ENCODE measurements at places on chromosomes 11 and 22.

- no peak for DNase-seq
Measured at GRCh38 chr11:114099392-114100178, 40.1 kb downstream of the ZBTB16 start.

- DNase-seq: no peak
Measured at GRCh38 chr11:95917193-95918036, 6.5 kb downstream of the MTMR2 start.

- DNase-seq: no peak
Measured at GRCh38 chr22:49333206-49333605, 494.5 kb downstream of the BRD1 start.

DNA sequence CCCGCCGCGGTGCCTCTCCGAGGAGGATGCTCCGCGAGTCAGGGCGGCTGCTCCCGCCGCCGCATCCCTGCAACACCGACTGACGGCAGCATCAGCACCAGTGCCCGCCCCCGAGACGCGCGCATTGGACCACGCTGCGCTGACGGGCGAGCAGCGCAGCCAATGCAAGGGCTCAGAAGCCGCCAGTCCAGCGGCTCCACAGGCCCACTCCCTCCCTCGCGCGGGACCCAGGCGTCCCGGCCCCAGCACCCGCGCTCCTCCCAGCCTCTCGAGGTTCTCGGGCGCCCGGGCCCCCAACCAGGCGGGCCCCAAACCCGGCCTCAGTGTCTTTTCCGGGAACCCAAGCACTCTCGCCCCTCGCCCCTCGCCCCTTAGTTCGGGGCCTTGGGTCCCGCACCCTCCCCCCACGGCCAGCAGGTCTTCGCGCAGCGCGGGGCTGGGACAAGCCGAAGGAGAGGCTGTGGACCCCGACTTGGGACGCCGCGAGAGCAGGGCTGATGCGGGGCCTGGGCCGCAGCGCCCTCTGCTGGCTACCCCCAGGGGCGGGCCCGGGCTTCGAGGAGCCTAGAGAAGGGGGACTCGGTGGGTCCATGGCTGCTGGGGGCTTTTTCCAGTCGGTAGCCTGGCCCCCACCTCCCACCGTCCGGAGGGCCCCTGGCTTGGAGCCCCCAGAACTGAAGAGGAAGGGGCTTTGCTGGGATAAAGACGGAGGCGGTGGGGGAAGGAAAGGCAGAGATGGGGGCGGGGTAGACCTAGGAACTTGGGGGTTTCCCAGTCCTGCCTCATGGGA, at the start of gene NRXN2:
TSS of gene NRXN2 (minus strand) at position 81 of the 790 bp plus-strand sequence. CDS start 9,498 bp downstream, outside the sequence.
- peak; percentile 88 for DNase-seq

GRCh38 chr11:102399189-102399588, 52.2 kb downstream of the BIRC2 start:
- DNase-seq: no peak

DNA sequence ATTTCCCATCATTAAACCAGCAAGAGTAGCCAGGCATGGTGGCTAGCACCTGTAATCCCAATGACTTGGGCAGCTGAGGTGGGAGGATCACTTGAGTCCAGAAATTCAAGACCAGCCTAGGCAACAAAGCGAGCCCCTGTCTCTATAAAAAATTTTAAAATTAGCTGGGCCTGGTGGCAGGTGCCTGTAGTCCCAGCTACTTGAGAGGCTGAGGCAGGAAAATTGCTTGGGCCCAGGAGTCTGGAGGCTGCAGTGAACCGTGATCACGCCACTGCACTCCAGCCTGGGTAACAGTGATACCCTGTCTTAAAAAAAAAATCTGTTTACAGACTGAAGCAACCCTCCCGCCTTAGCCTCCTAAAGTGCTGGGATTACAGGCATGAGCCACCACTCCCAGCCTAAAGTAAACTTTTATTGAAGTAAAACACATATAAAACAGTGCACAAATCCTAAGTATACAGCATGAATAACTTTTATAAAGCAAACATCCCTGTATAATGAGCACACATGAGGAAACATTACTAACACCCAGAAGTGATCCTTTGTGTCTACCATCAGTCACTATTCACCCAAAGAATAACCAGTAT, 12.6 kb downstream of the UCP3 start:
- no peak for DNase-seq

DNA sequence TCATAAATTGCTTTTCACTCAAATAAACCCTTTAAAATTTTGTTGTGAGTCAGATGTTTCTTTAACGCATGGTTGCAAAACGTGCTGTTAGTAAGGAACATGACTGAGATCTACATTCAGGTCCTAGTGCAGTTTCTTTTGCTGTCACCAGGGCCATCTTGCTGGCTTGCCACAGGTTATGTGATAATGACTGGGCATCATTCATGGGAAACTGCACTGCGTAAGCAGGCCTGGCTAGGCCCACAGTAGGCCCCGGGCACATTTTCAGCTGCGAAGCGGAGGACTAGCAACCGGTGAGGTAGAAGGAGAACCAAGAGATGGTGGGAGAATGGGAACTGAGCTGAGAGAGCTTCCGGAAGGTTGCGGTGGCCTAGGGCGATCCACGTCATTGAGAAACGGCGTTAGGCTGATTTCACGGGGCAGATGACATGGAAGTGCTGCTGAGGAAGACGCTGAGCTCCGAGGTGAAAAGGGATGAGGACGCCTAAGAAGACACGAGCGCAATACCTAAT, 3.2 kb upstream of the KLHDC7B start:
- peak; percentile 22 for DNase-seq

DNA sequence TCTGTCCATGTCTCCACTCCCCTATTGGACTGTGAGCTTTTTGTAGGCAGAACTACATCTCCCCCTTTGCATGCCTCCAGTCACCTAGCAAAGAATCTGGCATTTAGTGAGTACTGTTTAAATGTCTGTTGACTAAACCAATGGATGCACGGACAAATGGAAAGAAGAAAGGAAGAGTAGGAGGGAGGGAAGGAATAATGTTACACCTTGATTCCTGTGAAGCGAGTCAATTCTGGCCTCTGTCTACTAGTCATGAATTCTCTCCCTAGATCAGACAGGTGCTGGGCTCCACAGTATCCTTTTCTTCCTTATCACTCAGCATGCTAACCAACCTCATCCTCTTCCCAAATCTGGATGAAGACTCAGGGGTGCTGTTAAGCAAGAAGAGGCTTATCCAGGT, 33.6 kb downstream of the GALNT18 start:
- no peak for DNase-seq

GRCh38 chr11:95505927-95506426, 275.0 kb upstream of the SESN3 start:
- DNase-seq: no peak

DNA sequence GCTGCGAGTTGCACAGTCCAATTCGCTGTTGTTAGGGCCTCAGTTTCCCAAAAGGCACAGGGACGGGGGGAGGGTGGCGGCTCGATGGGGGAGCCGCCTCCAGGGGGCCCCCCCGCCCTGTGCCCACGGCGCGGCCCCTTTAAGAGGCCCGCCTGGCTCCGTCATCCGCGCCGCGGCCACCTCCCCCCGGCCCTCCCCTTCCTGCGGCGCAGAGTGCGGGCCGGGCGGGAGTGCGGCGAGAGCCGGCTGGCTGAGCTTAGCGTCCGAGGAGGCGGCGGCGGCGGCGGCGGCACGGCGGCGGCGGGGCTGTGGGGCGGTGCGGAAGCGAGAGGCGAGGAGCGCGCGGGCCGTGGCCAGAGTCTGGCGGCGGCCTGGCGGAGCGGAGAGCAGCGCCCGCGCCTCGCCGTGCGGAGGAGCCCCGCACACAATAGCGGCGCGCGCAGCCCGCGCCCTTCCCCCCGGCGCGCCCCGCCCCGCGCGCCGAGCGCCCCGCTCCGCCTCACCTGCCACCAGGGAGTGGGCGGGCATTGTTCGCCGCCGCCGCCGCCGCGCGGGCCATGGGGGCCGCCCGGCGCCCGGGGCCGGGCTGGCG, at the start of gene BCR:
TSS of gene BCR (plus strand) at position 209 of the 592 bp plus-strand sequence. CDS start 452 bp downstream, outside the sequence.
- peak; percentile 61 for DNase-seq

- no peak for DNase-seq
Measured at GRCh38 chr11:128532572-128533091, 54.7 kb downstream of the ETS1 start.

DNA sequence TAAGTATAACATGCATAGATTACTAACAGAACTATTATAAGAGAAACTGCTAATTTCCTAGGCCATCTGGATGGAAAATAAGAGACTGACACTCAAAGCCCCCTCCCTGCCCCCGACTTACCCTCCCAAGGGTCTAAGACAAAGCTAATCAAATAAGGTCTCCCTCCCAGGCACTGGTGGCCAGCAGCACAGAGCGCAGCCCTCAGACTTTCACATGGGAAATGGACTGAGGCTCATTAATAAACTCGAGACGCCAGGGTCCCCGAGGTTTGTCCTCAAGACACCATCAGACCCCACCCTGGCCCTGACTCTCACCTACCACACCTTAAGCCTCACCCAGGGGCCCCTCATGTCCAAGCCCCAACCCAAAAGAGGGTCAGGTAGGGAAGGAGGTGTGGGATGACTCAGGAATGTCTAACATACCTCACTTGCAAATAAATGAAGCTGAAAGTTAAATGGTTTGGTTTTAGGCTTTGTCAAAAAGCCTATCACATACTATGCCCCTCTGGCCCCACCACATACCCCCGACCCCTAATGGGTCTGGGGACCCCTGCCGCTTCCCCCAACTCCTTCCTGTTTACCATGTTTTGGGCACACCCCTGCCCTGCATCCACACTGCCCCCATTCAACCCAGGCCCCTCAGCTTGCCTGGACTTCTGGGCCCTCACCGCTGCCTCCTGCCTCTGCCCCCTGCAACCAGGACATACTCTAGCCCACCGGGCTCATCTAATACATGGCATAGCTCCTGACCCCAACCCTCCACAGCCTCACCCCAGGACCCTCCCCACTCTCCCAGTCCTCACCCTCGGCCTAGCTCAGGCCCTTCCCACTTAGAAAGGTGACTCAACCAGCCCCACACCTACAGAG, 11.4 kb downstream of the ARAP1 start:
- DNase-seq: no peak

- no peak for DNase-seq
Measured at GRCh38 chr11:66478729-66479393, 1.4 kb upstream of the DPP3 start.

- DNase-seq: no peak
Measured at GRCh38 chr22:49672014-49672516, 155.6 kb downstream of the BRD1 start.

- DNase-seq: no peak
Measured at GRCh38 chr22:45585437-45585755, 82.7 kb downstream of the FBLN1 start.

DNA sequence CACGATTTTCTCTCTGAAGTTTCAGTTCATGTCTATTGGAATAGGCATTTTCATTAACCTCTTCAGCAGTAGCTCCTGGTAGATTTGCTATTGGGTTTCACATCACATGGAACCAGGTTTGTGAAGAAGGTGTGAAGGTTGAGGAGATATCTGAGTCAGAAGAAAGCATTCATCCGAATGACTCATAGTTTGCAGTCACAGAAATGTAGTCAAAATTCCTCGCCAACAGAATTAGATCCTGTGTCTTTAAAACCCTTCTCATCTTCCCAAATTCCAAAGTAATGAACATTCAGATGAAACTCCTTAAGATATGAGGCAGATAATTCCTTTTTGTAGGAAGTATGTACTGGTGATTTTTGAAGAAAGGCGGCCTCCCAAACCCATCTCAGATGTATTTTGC, 125.0 kb upstream of the LARGE1 start:
- DNase-seq: no peak

GRCh38 chr22:23473901-23474300, 106.2 kb downstream of the IGLL1 start:
- no peak for DNase-seq

- DNase-seq: no peak
Measured at GRCh38 chr11:20003351-20003750, 156.9 kb downstream of the DBX1 start.

DNA sequence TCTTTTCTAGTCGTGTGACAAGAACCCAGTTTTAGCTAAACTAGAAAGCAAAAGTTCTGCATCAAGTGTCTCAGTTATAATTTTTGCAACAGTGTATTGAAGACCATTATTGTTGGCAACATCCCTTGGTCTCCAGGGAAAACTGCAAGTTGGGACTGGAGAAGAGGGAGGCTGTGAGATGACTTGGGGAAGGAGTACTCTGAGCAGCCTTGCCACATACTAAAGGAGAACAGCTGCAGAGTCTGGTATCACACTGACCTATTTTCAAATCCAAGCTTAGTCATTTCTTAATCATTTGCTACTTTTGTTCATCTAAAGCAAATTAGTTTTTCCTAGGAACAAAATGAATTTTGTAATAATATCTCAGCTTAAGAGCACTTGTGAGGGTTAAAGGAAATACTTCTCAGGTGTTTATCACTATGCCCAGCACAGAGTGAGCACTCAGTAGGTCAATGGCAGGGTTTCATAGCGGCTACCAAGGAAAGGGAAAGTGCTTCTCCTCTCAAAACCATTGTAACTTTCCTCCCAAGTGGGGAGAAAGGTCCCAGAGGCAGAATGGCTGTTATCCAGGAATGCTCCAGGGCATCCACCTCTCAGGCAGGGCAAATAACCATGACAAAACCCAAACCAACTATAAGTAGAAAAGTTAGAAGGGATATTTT, 247.1 kb downstream of the C11orf87 start:
- DNase-seq: no peak

DNA sequence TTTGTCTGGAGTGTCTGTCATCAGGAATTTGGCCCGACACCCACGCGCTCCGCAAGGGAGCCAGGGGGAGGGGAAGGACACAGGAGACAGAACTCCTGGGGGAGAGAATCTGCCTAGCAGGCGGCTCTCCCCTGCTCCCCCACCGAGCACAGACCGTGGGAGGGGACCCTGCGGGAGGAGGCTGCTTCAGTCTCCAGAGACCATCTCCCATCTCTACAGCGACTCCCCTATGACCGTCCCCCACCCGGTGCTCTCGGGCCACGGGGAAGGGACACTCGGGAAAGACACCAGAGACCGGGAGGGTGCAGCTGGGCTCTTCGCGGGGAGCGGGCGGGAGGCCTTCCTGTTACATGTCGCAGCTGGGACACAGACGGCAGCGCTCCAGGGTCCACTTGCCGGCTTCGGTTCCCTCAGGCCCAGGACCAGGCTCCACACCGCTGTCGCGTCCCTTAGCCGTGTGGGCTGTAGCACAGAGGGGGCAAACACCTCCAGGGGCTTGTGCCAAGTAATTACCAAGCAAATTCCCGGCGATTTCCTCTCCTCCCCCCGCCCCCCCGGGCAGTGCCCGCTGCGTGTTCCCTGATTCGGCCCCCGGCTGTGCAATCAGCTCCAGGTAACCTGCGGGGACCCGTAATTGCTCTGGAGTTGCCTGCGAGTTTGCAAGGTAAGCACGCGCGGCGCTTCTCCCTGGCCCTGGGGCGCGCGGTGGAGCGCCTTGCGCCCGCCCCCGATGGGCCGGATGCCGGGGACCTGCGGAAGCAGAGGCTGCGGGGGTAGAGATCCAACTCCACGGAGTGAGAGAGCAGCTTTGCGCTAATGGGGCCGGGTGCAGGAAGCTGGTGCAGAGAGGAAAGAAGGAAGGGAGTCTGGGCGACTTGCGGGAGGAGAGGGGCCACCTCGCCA, 155.1 kb upstream of the CADM1 start:
- DNase-seq: no peak

- DNase-seq: peak; percentile 44
Measured at GRCh38 chr11:61004180-61004611, 32.7 kb downstream of the CD6 start.

DNA sequence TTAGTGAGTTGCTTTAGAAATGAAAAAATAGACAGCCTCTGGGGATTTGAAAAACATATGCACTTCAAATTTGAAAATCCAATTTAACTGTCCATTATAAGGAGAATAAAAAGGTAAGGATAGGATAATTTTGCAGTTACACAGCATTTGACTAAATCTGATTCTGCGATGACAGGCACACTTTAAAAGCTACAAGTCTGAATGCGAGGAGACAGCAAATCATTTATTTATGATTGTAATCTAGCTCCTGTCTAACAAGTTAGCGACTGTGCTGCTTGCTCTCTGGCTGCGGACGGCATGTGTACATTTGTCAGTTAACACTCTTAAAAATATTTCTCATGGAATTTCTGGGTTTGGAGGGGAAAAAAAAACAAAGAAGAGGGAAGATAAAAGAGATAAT, 514.8 kb downstream of the MN1 start:
- no peak for DNase-seq

Data from stimulated activated CD4-positive, alpha-beta T cell treated with anti-CD3 and anti-CD28 coated beads, Interleukin-4, amount 100 ng/mL, for 24 hours (primary cell).